ENCODE measurements at places on chromosomes 7 and 10.

GRCh38 chr10:25175527-25176420 lies 973 bp downstream of the GPR158 start:
- DNase-seq = no peak

GRCh38 chr10:17239345-17240085 lies 11.5 kb downstream of the VIM start:
- no peak for DNase-seq

DNA sequence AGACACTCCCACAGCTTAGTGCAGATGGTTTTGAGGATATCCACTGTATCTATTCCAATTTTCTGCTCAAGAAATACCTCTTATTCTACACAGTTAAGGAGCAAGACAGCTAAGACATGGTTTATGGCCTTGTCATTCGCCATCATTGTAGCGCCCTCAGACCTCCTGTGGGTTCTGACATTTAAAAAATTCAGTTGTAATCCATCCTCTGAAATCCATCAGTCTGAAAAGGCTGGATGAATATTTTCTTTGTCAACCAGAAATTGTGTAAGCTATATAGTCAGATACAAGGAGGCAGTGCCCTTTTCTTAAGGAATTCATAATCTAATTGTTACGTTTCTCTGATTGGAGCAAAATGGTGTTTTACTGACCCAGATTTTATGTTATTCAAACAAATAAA lies 353.6 kb downstream of the GALNT17 start:
- no peak for DNase-seq

GRCh38 chr7:70583965-70584883 lies 547.7 kb upstream of the GALNT17 start:
- no peak for DNase-seq

- no peak for DNase-seq
Measured at GRCh38 chr7:138970952-138971351, 10.2 kb downstream of the KIAA1549 start.

DNA sequence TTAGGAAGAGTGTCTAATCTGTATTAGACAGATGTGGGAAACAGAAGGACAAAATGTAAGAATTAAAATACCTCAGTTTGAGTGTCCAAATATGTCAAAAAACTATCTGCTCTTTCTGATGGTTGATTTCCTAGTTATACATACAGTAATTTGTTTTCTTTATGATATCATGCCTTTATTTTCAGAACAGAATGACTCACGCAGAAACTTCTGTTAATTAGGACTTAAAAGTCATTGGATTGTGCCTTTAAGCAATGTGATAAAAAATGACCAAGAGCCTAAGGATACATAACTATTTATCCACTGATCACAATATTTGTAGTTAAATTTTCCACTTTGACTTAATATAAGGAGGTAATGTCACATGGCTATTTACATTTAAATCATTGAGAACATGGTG lies 206.7 kb upstream of the PTPRZ1 start:
- no peak for DNase-seq

GRCh38 chr10:123146013-123146893 lies 1.7 kb upstream of the HMX2 start:
- DNase-seq = no peak

- DNase-seq = no peak
Measured at GRCh38 chr7:8597565-8597964, 164.2 kb downstream of the NXPH1 start.

DNA sequence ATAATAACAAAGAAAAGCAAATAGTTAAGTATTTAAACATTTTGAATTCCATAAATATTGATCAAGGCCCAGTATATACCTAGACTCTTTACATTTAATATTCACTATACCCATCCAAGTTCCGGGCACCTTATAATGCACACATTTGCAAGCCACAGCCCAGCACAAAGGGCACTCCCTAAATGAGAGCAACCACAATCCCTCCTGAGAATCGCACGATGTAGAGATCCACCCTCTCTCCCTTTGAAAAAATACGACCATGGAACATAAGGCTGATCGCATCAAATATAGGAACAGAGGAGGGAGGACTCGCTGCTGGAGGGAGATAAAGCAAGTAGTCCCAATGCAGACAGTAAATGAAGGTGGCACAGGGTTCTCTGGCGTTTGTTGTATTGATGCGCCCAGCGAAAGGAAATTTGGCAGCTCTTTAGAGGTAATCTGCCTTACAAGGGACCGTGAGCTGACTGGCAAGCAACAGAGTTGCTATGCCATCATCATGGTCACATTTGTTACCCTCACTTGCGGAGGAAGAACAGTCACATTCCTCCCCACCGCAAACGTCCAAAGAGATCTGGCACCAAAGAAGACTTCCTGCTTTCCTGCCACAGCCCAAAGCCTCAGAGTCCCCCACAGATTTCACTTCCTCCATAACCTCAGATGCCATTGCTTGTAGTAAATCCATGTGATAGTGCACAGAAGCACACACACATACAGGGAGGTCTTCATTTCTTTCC lies 16.1 kb upstream of the TAS2R40 start:
- no peak for DNase-seq

DNA sequence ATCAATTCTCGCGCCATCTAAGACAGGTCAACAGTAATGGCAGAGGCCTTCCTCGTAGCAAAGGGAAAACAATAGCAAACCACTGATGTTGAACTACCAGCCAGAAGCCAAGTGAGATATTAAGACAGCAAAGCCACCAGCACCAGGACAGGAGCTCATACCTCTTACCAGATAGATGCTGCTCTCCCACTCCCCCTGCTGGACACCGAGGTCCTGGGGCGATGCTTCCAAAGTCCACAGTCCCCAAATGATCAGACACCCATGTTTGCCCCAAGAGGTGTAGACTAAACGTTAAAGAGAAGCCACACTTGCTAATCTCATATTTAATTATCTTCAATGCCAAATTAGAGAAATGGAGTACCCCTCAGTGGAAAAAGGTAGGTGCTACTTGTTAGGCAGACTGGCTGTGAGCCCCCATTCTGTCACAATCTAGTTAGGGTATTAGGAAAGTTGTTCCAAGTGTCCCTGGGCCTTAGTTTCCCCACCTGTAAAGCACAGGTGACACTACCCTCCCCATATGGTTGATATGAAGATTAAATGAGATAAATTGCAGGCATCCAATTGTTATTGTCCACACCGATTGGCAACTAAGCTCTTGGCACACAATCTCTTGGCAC lies 39.9 kb downstream of the TOMM7 start:
- DNase-seq = peak; percentile 65

GRCh38 chr10:52755297-52756062 lies 17.1 kb downstream of the MBL2 start:
- DNase-seq = no peak

- DNase-seq = no peak
Measured at GRCh38 chr7:25353732-25354131, 125.4 kb upstream of the NPVF start.

DNA sequence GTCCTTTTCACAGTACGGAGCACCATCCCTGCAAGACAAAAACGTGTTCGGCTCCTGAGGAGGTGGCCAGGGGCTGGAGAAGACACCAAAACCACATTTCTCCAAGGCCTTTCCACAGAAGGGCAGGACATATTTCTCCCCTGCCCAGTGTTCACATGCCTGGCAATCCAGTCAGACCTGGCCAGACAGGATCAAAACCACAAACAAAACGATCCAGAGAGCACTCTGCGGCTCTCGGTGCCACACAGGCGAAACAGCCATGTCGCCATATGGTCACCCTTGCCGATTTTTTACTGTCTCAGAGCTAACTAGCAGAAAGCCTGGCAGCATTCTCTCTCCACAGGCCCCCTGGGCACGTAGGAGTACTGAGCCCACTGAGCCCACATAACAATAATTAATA lies 113.0 kb downstream of the ABLIM1 start:
- no peak for DNase-seq

- DNase-seq = no peak
Measured at GRCh38 chr10:97333601-97334369, 744 bp downstream of the FRAT2 start.

- peak; percentile 57 for DNase-seq
Measured at GRCh38 chr10:43407148-43407575, 1.8 kb downstream of the HNRNPF start.

DNA sequence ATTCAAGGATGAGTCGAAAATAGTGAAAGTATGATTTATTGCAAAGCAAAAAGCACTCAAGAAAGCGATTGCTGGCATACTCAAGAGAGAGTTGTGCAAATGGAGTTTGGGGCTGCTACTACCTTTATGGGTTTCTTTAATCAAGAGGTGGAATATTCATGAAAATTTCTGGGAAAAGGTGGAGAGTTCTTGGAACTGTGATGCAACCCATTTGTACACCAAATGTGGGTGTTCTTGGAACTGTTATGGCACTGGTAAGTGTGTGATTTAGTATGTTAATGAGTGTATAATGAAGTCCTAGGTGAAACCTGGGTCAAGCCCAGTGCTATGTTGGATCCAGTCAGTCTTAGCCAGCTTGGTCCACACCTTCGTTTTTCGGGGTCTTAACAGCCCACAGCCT lies 3.4 kb upstream of the VOPP1 start:
- DNase-seq = no peak

- no peak for DNase-seq
Measured at GRCh38 chr10:109915566-109915965, 7.7 kb downstream of the XPNPEP1 start.

GRCh38 chr10:4848356-4849041 lies 22.5 kb downstream of the AKR1E2 start:
- DNase-seq = no peak

GRCh38 chr7:22016507-22016906 lies 70.8 kb upstream of the CDCA7L start:
- no peak for DNase-seq

DNA sequence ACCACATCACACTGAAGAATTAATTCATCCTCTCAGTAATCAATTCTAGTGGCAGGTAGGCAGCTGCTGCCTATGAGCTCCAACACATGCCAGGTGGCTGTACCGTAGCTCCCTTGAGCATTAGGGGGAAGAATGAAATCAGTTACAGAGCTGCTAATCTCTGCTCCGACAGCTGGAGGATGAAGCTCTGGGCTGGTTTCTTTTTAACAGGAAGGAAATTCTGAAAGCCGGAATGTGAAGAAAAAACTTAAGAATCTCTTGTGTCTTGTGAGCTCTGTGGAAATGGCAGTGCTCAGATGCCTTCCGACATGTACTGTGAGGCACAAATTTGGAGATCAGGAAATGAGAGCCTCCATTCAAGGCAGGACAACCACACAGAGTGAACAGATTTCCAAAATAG lies 2.8 kb upstream of the AHCYL2 start:
- DNase-seq = peak; percentile 21

- no peak for DNase-seq
Measured at GRCh38 chr7:121003986-121004685, 15.6 kb downstream of the CPED1 start.

GRCh38 chr10:104617831-104618230 lies 23.3 kb upstream of the SORCS3 start:
- no peak for DNase-seq

- DNase-seq = no peak
Measured at GRCh38 chr7:31938650-31939049, 131.6 kb downstream of the PDE1C start.

GRCh38 chr7:80181411-80181810 lies 46.8 kb downstream of the GNAI1 start:
- DNase-seq = no peak

DNA sequence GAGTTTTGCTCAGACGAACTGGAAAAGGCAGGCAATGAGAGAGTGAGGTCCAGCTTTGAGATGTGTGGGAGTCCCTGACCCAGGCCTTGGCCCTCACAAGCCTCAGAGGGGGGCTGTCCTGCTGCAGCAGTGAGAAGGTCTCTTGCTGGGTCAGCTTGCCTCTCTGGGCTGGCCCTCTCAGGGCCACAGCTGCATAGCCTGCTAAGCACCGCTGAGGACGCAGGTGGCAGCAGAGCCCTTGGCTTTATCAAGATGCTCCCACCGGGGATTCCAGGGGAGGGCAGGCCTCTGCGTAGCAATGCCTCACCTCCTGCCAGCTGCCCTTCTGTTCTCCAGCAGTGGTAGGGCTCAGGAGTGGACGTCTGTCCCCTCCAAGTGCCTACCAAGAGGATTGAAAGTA lies 128.7 kb downstream of the COBL start:
- DNase-seq = no peak

DNA sequence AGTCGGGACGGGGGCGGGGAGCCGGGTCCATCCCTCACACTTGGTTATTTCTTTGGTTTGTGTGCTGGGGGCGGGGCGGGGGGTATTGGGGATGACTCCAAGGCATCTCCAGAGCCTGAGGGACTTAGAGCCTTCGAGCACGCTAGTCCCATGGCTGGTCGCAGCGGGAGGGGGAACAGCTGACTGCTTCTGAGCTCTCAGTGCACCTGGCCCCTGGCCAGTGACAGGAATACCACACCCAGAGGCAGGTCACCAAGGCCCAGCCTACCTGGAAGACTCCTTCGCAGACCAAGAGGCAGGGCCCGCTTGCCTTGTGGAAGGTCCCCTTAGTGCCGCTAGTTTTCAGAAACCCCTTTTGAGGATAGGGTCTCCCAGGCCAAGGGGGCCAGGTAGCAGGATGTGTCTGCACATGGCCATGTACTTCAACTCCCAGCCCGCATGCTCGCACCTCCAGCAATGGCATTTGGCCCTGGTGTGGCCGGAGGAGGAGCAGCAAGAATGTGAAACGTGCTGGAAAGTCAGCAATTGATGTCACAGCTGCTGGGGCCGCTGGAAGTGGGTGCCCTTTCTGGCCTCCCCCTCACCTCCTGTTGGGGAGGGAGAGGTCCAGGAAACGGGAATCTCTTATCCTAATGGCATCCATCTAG lies 40.3 kb downstream of the AGAP3 start:
- DNase-seq = no peak

DNA sequence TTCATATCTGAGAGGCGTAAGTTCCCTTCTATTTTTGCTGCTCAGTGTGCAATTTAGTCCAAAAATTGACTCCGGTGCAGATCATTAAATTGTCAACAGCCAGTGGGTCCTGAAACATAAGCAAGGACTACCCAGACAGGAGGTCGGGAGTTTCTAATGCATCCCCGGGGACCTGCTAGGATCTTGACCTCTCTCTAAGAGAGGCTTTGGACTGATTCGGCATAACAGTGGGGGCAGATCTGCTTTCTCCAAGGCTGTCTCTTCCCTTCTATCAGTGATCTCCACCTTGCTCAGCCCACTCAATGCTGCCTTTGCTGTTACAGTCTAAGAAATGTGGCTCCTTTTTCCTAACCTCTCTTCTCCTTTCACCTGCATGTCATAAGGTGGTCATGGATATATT lies 199.1 kb upstream of the NRP1 start:
- no peak for DNase-seq

GRCh38 chr10:69215405-69216171 lies 4.5 kb upstream of the HKDC1 start:
- peak; percentile 73 for DNase-seq

DNA sequence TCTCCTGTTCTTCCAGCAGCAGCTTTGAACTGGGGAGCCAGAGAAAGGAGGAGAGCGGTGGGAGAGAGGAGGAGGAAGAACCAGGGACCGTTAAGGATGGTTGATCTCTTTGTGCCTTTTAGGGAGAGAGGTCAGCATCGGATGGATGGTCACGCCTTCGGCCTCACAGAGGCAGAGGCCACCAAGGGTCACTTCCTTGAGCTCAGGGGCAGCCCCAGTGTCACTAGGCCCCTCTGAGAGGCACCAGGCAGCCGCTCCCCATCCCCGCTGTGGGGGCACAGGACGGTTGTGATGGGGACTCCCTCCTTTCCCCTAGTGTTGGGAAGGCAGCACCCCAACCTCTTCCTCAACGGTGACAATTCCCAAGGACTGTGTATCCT lies 121.4 kb downstream of the DNAJB6 start:
- no peak for DNase-seq

All from CD4-positive, alpha-beta T cell (primary cell).